Karpas-422 (cell line): ENCODE measurements at places on chromosomes 6 and 20. TPM values are rescaled to one million over a fixed set of nuclear protein-coding genes. Genes with fewer than 3 reads are reported as not detected.

DNA sequence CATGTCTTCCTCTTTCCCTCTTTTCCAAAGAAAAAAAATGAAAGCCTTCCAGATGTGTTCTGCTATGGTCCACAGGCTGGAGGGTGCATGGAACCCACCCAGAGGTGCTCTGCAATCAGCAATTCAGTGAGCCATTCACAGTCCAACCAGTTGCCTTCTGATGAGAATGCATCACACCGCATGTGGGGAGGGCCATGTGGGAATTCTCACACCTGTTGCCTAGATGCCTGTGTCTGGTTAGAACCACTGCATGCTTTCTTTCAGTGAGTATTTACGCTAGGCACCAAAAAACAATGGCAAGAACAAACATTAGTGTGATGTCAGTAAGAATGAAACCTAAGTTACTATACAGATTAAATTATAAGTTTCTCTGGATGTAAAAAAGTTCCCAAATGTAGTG, 311.6 kb upstream of the CDYL start:
- no peak overlapping the region for H3K27ac ChIP-seq
- no peaks in the 10 kb centered on the region for H3K36me3 ChIP-seq
- H3K4me3 ChIP-seq: no peak overlapping the region
- no peak for DNase-seq
- no peaks in the 10 kb centered on the region for H3K4me1 ChIP-seq
- no peaks in the 10 kb centered on the region for H3K27me3 ChIP-seq

- H3K4me1 ChIP-seq: peaks cover 49% of the 10 kb centered on the region
- H3K36me3 ChIP-seq: peaks cover 28% of the 10 kb centered on the region; the same call in 1 of the 2 replicates
- H3K27me3 ChIP-seq: no peaks in the 10 kb centered on the region
- no peak overlapping the region for H3K27ac ChIP-seq
- no peak for DNase-seq
These were observed 29.8 kb downstream of the GFOD1 start for GRCh38 chr6:13457577-13457976.

GRCh38 chr6:53581173-53581773, 36.4 kb upstream of the GCLC start:
- H3K4me3 ChIP-seq: no peak overlapping the region
- peaks cover 7% of the 10 kb centered on the region for H3K4me1 ChIP-seq
- H3K27me3 ChIP-seq: no peaks in the 10 kb centered on the region
- no peak for DNase-seq

GRCh38 chr20:51595744-51596143, 53.2 kb upstream of the NFATC2 start:
- H3K36me3 ChIP-seq: no peaks in the 10 kb centered on the region
- no peak overlapping the region for H3K4me3 ChIP-seq
- H3K27ac ChIP-seq: peak overlapping the region; percentile 16; the same call in 1 of the 2 replicates
- H3K27me3 ChIP-seq: no peaks in the 10 kb centered on the region

TSPYL1 gene
- 38.8 and 46.0 TPM in 2 replicates for total RNA-seq

- no peaks in the 10 kb centered on the region for H3K36me3 ChIP-seq
- no peak overlapping the region for H3K4me3 ChIP-seq
- DNase-seq: peak; percentile 77
- H3K27ac ChIP-seq: no peak overlapping the region
- no peaks in the 10 kb centered on the region for H3K27me3 ChIP-seq
These were observed 81.4 kb downstream of the JARID2 start for GRCh38 chr6:15327271-15327670.

DNA sequence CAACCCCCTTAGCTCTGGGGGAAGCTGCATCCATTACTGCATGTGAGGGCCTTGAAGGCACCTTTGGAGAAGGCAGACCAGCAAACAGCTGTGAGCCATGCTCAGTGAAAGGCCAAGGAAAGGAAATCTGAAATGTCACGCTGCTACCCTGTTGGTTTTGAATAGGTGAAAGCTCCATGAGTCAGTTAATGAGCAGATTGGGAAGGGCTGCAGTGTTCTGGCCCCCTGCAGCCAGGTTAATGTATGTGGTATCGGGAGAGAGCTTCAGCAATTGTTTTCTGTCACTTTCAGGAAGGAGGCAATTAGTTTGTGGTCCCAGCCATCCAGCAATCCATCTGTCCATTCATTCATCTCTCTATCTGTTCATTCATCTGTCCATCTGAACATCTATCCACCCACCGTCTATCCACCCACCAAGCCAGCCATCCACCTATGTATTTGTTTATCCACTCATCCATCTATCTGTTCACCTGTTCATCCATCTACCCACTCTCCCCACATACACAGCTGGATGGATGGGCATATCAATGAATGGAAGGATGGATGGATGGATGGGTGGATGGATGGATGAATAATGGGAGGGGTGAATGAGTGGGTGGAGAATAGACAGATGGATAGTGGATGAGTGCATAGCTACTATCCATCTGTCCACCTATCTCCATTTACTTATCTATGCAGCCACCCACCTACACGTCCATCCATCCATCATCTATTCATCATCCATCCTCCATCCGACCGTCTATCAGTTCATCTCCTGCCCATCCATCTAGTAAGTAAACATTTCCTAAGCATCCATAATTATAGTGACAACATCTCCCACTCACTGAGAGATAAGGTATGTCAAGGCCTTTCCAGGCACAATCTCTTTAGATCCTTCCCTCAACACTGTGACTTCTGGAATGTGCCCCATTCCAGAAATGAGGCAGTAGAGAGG, 16.0 kb downstream of the PCK1 start:
- H3K4me3 ChIP-seq: no peak overlapping the region
- no peaks in the 10 kb centered on the region for H3K36me3 ChIP-seq
- peaks cover 17% of the 10 kb centered on the region for H3K4me1 ChIP-seq
- no peak overlapping the region for H3K27ac ChIP-seq

DNA sequence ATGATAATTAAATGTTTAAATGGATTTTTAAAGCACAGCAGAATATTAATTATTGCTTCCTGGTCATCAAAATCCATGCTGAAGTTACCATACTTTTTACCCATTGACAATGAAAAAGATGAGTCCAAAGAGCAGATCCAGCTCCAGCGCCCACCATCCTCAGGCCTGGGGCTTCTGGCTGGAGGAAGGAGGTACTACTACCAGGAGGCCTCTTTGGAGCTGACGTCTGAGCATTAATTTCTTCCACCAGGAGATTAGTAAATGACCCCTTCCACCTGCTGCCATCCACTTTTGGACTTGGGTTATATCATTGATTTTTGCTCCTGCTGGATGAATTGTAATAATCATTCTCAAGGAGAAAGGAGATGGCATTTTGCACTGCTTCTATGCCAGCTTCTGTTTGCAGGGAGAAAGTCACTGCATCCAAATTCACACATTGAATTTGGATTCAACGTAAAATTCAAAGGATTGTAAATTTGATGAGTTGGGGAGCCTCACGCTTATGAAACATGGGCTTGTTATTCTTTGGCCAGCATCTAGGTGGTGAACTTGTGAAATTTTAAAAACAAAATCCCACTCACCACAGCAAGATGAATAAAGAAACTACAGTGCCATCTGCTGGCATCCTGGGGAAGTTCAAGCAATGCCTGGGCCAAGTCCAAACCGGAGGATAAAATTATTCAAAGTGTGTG, 121.8 kb downstream of the SASH1 start:
- peak; percentile 90 for DNase-seq
- no peaks in the 10 kb centered on the region; the same call in 1 of the 2 replicates for H3K27me3 ChIP-seq
- no peak overlapping the region for H3K4me3 ChIP-seq
- no peak overlapping the region for H3K27ac ChIP-seq
- peaks cover 12% of the 10 kb centered on the region for H3K4me1 ChIP-seq
- H3K36me3 ChIP-seq: no peaks in the 10 kb centered on the region

GPLD1 gene
- 8.5 and 9.0 TPM in 2 replicates for total RNA-seq

MYL9 gene
- total RNA-seq: not detected in 2 replicates

DNA sequence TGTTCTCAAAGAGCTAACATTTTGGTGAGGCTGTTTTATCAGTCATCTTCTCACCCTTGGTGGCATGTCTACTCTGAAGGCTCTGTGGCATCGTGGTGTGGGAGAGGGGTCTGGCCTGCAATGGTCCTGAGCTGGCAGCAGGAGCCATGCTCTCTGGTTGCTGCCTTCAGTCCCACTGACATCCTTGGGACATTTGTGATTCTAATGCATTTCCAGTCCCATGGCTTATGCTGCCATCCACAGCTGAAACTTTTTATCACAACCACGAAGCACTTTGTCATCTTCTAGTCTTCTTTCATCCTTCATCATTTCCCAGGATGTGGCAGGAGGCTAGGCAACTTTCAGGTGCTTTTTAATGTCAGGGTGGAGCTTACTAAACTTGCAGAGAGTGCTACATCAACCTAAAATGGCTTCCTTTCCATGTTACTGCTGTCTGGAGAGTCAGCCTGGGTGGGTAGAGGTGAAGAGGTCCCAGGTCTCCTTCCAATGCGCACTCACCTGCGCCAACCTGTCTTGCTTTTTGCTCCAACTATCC, 77.1 kb downstream of the GPR63 start:
- no peak overlapping the region for H3K27ac ChIP-seq
- no peaks in the 10 kb centered on the region for H3K36me3 ChIP-seq

EDN1 gene
- 0.18 and 0.34 TPM in 2 replicates for total RNA-seq

GRCh38 chr6:41371461-41371991, 36.1 kb downstream of the NCR2 start:
- DNase-seq: no peak
- H3K27me3 ChIP-seq: no peaks in the 10 kb centered on the region
- H3K4me1 ChIP-seq: no peaks in the 10 kb centered on the region
- H3K27ac ChIP-seq: no peak overlapping the region
- H3K4me3 ChIP-seq: no peak overlapping the region

- no peak overlapping the region for H3K27ac ChIP-seq
- no peaks in the 10 kb centered on the region for H3K36me3 ChIP-seq
- no peaks in the 10 kb centered on the region for H3K27me3 ChIP-seq
These were observed 866.1 kb upstream of the ADGRB3 start for GRCh38 chr6:67768972-67769371.

DNA sequence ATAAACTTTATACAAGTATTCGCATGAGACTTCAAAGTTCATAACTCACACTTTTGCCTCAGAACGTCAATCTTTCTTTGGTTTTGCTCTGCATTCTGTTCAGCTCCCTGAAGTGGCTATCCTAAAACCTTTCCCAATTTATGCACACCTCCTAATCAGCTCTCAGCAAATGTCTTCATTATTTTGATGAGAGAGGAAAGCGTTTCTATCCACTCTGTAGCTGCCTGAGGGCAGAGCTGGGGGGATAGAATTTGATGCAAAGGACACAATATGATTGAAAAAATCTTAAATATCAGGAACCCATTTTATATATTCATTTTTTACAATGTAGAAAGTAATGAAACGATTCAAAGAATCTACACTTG, 66.8 kb downstream of the MOXD1 start:
- no peak for DNase-seq
- H3K4me1 ChIP-seq: no peaks in the 10 kb centered on the region

- no peaks in the 10 kb centered on the region for H3K4me1 ChIP-seq
- H3K27ac ChIP-seq: no peak overlapping the region
- no peaks in the 10 kb centered on the region for H3K27me3 ChIP-seq
- no peak for DNase-seq
These were observed 340.7 kb downstream of the LMBRD1 start for GRCh38 chr6:69456086-69456485.

CST5 gene
- total RNA-seq: not detected in 2 replicates

MCUR1 gene
- total RNA-seq: 17.9 and 30.8 TPM in 2 replicates

- no peaks in the 10 kb centered on the region for H3K36me3 ChIP-seq
- no peak overlapping the region for H3K27ac ChIP-seq
- no peak overlapping the region for H3K4me3 ChIP-seq
- no peaks in the 10 kb centered on the region for H3K27me3 ChIP-seq
These were observed 29.4 kb downstream of the TNXB start for GRCh38 chr6:32079566-32080290.

GTPBP2 gene
- 70.3 and 72.3 TPM in 2 replicates for total RNA-seq

MAP3K5 gene
- 1.0 and 1.1 TPM in 2 replicates for total RNA-seq

DNA sequence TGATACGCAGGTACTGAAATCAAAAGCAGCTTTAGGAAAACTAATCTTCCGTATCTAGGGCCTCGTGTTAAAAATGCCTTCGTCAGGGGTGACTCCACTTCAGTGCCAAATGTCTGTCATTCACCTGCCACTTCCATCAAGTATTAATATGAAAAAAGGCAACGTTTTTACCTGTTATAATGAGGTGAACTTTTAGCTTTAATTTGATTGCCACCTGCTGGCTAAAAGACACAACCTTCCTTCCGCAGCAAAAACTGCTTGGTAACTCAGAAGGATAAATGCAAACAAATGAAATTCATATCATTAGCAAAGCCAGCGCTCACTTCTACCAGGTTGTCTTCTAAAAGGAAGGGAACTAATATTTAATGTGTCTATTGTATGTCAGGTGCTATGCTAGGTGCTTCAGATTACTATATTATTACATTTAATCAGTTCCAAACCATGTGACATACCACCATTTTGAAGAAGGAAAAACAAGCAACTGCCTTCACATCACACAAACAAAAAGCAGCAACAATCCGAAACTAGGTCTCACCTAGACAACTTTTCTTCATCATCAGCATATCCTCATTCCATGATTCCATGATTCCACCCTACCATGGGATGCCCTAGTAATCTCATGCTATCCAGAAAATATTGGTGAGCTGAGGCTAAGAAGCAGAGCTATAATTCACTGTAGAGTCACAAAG, 20.6 kb upstream of the ARHGAP18 start:
- H3K36me3 ChIP-seq: no peaks in the 10 kb centered on the region
- H3K27me3 ChIP-seq: no peaks in the 10 kb centered on the region
- no peaks in the 10 kb centered on the region for H3K4me1 ChIP-seq
- peak; percentile 75 for DNase-seq
- H3K27ac ChIP-seq: no peak overlapping the region
- H3K4me3 ChIP-seq: no peak overlapping the region

TNFRSF6B gene
- 2.5 and 4.6 TPM in 2 replicates for total RNA-seq

- H3K27me3 ChIP-seq: no peaks in the 10 kb centered on the region
- no peaks in the 10 kb centered on the region for H3K36me3 ChIP-seq
- no peak for DNase-seq
- no peaks in the 10 kb centered on the region for H3K4me1 ChIP-seq
- no peak overlapping the region for H3K27ac ChIP-seq
- H3K4me3 ChIP-seq: no peak overlapping the region
These were observed 38.9 kb downstream of the MGME1 start for GRCh38 chr20:18007534-18008292.

DNA sequence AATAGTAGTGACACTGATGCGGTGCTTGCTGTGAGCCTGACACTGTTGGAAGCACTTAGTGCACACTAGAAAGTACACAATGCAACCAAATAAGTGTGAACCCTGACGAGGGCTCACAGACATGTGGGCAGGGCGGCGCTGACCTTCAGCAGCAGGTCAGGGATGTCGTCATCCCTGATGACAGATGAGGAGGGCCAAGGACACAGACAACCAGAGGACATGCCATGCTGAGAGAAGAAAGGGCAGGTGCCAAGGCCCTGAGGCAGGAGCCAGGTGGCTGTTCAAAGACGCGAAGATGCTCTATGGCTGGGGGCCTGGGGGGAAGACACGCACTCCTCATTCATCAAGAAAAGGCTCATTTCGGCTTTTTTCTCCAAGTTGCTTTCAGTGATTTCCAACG, 176.4 kb upstream of the CST7 start:
- H3K36me3 ChIP-seq: no peaks in the 10 kb centered on the region
- no peak overlapping the region for H3K27ac ChIP-seq
- no peak overlapping the region for H3K4me3 ChIP-seq
- H3K4me1 ChIP-seq: no peaks in the 10 kb centered on the region
- 0 out of 2 replicates have a peak, but pooled peaks cover 2% of the 10 kb centered on the region for H3K27me3 ChIP-seq

- H3K4me1 ChIP-seq: no peaks in the 10 kb centered on the region
- no peaks in the 10 kb centered on the region for H3K36me3 ChIP-seq
- H3K27ac ChIP-seq: no peak overlapping the region
- DNase-seq: no peak
- H3K27me3 ChIP-seq: no peaks in the 10 kb centered on the region
- no peak overlapping the region for H3K4me3 ChIP-seq
These were observed 33.8 kb upstream of the PLCB4 start for GRCh38 chr20:9035126-9035525.

COX4I2 gene
- total RNA-seq: not detected in 2 replicates

- DNase-seq: peak; percentile 75
- no peaks in the 10 kb centered on the region for H3K36me3 ChIP-seq
- no peak overlapping the region for H3K27ac ChIP-seq
- H3K4me3 ChIP-seq: no peak overlapping the region
- H3K4me1 ChIP-seq: peaks cover 15% of the 10 kb centered on the region
These were observed 15.6 kb upstream of the MAS1 start for GRCh38 chr6:159875194-159875593.
